Smooth muscle cell of the pulmonary artery (primary cell): ENCODE measurements at places on chromosomes 3 and 15. TPM values are rescaled to one million over a fixed set of nuclear protein-coding genes. Genes with fewer than 3 reads are reported as not detected.

The SOX14 gene
- not detected in 2 replicates for total RNA-seq

The NGLY1 gene
- total RNA-seq: 30.4 and 34.9 TPM in 2 replicates

The OPA1 gene
- 59.9 and 68.7 TPM in 2 replicates for total RNA-seq

The SPINK8 gene
- not detected in 2 replicates for total RNA-seq

The TUBGCP5 gene
- 20.4 and 25.1 TPM in 2 replicates for total RNA-seq

The NUP210 gene
- 0.10 and 0.46 TPM in 2 replicates for total RNA-seq

The FMN1 gene
- 1.0 and 2.5 TPM in 2 replicates for total RNA-seq

The LSAMP gene
- 1.0 and 3.2 TPM in 2 replicates for total RNA-seq

The CELF6 gene
- 0.07 and 0.23 TPM in 2 replicates for total RNA-seq

The LRRIQ4 gene
- 0.07 TPM in 2 replicates for total RNA-seq

The TGM4 gene
- not detected in 2 replicates for total RNA-seq

The SPATA12 gene
- 0.10 TPM in 1 of 2 replicates, not detected in the other for total RNA-seq

The ZBTB47 gene
- 50.5 and 59.8 TPM in 2 replicates for total RNA-seq

The PATL2 gene
- 0.33 and 0.36 TPM in 2 replicates for total RNA-seq

The CCDC39 gene
- total RNA-seq: not detected in 2 replicates

The DLG1 gene
- 64.5 and 65.1 TPM in 2 replicates for total RNA-seq

The KLF15 gene
- 1.1 and 1.3 TPM in 2 replicates for total RNA-seq

The DNAJC13 gene
- total RNA-seq: 71.7 and 72.7 TPM in 2 replicates

The ERICH6 gene
- 0.03 and 0.07 TPM in 2 replicates for total RNA-seq
